Fibroblast of skin of scalp (primary cell): ENCODE measurements at places on chromosomes 7 and 10.

DNA sequence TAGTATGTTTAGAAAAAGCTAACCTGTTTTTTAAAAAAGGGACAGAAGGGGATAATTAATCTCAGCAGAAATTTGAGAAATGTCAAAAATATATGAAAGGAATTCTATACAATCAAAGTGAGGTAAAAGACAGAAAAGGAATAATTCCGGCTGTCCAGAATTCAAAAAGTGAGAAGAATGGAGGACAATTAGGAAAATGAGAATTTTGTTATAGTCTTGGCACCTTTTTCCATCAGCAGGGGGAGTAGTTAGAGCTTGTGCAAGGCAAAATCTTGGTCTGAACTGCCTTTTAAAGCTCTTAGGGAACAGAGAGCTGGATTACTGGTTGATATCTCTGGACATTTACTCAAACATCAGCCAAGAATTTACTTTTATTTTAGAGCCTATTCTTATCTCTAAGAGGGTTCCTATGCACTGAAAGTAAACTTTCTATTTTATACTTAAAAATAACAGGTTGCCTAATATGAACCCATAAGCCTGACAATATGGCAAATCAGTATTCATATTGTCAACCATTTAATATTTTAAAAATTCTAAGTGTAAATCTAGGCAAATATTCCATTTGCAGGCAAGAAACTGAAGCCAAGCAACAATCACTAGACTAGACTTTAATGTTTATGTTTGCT, 185.6 kb downstream of the ANK3 start:
- DNase-seq, result peak; percentile 57

DNA sequence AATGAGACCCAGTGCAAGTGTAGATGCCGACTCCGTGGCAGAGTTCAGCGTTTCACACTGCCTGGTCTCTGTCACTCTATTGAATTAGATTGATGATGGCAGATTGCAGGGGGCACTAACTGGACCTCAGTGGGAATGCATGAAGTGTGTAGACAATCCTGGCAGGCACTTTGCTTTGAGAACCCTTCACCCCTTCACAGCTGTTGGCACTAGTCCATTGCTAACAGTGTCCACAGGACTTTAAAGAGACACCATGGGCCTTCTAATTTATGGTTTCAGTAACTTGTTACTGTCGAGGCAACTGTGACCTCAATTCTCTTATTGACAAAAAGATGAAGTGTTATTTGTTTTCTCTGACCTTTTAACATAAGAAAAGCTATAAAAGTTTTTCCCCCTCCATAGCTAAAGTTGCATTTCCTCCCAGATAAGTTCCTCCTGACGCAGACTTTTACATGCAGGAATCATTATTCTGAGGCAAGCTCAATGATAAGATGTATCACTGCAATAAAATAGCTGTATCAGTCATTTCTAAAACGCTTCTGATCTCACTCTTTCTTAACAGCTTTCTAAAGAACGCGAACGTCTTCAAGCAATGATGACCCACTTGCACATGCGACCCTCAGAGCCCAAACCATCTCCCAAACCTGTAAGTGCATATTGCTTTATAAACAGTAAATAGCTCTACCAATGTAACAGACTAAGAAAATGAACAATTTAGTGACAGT, 238.9 kb downstream of the FOXP2 start:
- DNase-seq, result no peak

DNA sequence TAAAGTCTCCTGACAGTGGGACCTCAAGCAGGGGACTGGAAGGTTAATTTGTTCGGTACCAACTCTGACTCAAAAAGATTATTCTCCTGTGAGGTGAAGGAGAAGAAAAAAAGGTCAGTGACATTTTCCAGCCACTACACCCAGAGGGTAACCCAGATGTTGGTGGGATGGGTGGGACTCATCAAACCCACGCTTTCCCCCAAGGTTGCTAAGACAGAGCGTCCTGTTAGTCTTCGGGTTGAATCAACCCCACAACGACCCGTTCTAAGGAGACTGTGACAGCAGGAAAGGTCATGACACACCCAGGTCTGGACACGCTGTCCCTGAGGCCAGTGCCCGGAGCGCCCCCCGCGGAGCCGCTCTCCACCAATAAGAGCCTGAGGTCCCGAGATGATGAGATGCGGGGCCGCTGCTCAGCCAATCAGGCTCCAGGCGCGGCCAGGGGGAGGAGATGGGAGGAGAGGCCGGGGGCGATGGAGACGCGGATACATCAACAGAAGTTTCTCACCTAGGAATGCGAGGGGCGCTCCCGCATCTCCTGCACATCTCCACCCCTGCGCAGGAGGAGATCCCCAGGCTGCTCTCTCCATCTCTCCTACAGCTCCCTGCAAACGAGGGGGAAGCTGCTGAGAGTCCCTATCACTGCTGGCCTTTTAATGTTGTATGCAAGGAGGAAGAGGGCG, at the start of gene WNT16:
TSS of gene WNT16 (plus strand) at position 493 of the 683 bp plus-strand sequence. CDS start 293 bp downstream, outside the sequence.
- DNase-seq, result no peak

GRCh38 chr7:55120501-55121198, 101.8 kb downstream of the EGFR start:
- no peak for DNase-seq

GRCh38 chr10:124626759-124627380, 117.3 kb downstream of the FAM53B start:
- no peak for DNase-seq

DNA sequence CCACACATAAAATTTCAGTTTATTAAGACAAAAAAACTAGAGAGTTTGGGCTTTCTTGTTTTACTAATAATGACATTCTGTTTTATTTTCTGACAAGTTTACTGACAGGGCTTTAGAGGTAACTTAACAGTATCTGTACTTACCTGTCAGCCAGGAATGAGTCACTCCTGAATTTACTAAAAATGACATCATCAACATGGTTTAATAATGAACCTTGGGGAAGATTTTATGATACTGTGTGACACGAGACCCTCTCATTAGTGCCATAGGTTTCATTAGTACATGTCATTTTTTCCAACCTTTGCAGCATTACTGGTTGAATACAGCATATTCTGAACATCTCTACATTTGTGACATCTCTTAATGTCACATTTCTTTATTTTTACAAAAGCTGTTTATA, 131.1 kb downstream of the KCND2 start:
- no peak for DNase-seq

- no peak for DNase-seq
These were observed 2.7 kb upstream of the KMT2E start for GRCh38 chr7:105011141-105011830.

DNA sequence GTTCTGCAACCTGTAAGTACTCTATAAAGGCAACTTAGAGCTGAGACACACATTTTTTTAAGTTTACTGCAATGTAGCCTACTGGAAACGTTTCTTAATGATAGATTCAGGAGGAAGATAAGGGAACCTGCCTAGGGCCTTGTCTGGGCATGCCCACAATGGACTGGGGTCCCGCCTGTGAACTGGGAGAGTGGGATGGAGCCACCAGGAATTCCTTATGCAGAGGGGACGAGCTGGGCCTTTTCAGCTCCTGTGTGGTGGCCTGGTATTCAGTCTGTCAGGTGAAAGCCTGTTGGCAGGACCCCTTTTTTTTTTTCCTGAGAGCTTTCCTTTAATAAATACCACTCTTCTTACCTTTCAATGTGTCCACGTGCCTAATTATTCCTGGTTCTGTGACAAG, 384.4 kb upstream of the ZWINT start:
- no peak for DNase-seq

- no peak for DNase-seq
These were observed 11.4 kb upstream of the LRRC61 start for GRCh38 chr7:150311711-150312110.

DNA sequence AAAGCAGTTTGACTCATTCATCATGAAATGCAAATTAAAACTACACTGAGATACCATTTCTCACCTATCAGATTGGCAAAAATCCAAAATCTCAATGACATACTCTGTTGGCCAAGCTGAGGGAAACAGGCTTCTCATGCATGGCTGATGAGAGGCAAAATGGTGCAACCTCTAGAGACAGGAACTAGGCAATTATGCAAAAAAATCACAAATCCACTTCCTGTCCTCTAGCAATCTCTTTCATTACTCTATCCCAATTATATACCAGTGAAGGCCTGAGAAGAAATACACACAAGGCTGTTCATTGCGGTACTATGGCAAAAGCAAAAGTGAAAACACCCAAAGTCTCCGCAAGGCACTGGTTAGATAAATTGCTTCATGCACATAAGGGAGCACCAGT, 25.9 kb upstream of the PTPRN2 start:
- DNase-seq, result no peak

DNA sequence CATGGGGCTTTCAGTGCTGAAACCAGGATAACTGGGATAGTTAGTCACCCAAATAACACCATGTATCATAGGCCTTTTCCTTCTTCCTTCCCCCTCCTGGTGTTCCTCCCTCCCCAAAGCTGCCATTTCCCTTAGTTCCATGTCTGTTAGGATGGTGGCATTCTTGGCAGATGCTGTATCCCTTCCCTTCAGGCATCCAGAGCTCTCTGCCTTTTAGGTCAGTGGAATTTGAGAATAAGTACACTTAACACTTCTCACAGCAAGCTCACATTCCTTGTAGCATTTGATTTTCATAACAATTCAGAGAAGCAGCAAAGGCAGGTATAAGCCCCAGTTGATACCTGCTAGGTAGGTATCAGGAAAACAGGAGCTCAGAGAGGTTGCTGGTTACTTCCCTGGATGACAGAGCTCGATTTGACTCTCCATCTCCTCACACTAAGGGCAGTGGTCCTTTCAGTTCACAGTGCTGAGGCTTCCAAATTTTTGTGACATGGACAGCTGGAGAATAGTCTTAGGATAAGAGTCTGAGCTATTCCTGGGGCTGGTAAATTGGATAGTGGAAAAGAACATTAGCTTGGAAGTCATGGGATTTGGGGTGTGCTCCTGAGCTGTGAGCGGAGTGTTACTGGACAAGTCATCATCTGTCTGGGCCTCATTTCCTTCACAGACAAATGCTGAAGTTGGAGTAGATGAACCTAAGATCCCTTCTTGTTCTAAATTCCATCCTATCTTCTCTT, 108.7 kb upstream of the RHOBTB1 start:
- DNase-seq, result peak; percentile 3
